ENCODE measurements at places on chromosomes 16 and 17. TPM values are rescaled to one million over a fixed set of nuclear protein-coding genes. Genes with fewer than 3 reads are reported as not detected.

Gene SEZ6L2
- total RNA-seq, result 0.07 TPM

- DNase-seq, result no peak
Measured at GRCh38 chr17:76635659-76636360, 7.7 kb downstream of the ST6GALNAC1 start.

DNA sequence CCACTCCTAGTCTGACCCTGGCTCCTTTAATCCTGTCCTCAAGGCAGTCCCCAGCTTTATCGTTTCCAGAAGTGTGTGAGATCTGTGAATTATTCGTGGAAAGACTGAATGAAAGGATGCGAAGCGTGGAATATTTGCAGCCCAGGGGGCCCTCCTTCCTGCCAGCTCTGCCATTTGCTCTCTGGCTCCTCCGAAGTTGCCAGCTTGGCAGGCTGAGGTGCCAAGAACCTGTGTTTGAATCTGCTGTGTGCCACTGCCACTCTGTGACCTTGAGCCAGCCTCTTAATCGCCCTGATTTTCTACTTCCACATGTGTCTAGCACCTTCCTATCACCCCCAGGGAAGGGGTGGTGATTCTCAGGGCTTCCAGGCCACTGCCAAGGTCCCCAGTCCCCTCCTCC is 10.8 kb downstream of the TBKBP1 start:
- DNase-seq, result no peak

Gene HCRT
- not detected for total RNA-seq

Gene CX3CL1
- total RNA-seq, result not detected

- peak; percentile 7 for DNase-seq
Measured at GRCh38 chr17:63490329-63490728, 13.5 kb downstream of the ACE start.

DNA sequence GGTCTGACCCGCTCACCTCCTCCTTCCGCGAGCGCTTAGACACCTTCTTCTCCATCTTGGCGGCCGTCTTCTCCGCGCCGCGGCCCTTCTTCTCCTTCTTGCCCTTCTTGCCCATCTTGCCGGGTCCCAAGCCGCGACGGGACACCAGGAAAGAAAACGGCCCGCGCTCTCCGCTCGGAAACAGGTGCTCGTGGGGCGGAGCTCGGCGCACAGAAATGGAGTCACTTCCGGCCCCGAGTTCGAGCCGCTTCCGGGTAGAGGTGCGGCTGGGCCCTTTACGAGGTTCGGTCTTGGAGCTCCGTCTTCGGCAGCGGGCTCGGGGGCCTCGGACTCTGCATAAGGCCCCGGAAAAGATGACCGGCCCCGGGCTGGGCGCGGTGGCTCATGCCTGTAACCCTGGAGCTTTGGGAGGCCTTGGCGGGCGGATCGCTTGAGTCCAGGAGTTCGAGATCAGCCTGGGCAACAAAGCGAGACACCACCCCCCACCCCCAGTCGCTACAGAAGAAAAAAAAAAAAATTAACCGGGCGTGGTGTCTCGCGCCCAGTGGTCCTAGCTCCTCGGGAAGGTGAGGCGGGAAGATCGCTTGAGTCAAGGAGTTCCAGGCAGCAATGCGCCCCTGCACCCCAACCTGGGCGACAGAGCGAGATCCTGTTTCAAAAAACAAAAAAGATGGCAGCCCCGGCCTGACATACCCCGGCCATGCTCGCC is at the start of gene KLHDC4:
KLHDC4 (minus strand) TSS at position 211 of the 709 bp plus-strand sequence; CDS start at position 115, 96 bp downstream.
- peak; percentile 87 for DNase-seq

DNA sequence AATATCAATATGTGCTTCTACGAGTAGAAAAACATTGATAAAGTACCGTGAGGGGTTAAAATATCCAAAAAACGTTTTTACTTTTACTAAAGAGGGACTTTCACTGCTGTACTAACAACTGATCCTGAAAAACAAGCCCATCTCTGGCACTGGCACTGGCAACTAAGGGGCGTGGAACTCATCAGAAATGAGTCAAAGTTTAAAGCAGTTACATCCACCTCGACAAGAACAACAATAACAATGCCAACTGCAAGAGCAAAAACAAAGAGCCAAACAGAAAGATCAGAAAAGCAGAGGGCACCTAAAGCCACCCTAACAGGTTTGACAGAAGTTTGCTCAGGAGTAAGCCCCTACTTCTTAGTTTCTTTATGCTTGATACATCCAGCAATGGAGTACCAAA is 13.1 kb downstream of the MBTPS1 start:
- no peak for DNase-seq

Gene KRT17
- not detected for total RNA-seq

- DNase-seq, result no peak
Measured at GRCh38 chr16:49411121-49411970, 37.7 kb downstream of the C16orf78 start.

Gene ABCC1
- 64.8 TPM for total RNA-seq

DNA sequence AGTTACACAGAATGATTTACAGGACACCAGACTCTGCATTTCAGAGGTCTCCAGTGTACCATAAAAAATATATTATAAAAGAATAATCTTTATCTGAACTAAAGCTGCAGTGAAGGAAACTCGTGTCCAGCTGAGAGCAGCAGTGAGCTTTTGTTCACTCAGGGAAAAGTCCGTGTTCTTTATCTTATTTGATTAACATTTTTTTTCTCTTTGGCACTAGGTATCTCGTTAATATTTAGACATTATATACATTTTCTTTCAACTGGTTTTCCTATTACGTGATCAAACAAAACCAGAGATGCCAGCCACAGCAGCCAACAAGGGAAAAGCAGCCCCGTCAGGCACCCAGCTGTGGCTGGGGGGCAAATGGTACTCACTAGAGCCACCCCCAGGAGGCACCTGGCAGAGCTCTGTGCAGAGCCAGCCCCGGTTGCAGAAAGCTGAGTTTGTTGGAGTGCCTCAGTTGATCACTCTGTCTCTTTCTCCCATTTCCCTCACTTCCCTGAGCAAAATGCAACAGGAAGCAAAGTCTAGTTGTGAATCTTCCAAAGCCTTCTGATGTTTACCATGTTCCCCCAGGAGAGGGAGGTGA is 1.1 kb upstream of the HS3ST4 start:
- no peak for DNase-seq

GRCh38 chr16:1825864-1826690 is 548 bp downstream of the HAGH start:
- no peak for DNase-seq

Gene KRTAP9-4
- not detected for total RNA-seq

DNA sequence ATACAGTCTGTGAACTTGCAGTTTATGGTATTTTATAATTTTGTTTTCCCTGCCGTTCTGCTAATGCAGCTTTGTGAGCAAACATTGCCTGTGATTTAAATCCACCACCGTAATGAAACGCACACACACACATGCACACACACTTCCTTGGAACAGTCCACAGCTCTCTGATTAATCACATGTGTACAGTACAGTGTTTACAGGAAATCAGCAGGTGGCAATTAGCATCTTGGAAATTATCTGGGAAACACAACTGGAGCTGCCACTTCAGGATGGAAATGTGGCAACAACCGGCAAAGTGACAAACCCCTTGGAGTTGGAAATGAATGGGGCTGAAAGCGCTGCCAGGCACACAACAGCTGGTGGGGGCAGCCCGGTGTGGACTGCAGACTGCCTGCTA is 12.9 kb upstream of the ZKSCAN2 start:
- no peak for DNase-seq

DNA sequence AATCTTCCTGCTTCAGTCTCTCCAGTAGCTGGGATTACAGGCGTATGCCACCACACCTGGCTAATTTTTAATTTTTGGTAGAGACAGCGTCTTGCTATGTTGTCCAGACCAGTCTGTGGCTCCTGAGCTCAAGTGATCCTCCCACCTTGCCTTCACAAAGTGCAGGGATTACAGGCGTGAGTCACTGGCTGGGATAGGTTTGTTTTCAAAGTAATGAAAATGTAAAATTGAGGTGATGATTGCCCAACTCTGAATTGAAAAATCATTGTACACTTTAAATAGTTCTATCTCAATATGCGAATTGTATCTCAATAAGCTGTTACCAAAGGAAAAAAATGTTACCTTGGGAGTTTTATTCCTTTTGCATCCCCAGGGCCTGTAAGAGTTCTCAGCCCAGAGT is 1.2 kb upstream of the AMFR start:
- no peak for DNase-seq

DNA sequence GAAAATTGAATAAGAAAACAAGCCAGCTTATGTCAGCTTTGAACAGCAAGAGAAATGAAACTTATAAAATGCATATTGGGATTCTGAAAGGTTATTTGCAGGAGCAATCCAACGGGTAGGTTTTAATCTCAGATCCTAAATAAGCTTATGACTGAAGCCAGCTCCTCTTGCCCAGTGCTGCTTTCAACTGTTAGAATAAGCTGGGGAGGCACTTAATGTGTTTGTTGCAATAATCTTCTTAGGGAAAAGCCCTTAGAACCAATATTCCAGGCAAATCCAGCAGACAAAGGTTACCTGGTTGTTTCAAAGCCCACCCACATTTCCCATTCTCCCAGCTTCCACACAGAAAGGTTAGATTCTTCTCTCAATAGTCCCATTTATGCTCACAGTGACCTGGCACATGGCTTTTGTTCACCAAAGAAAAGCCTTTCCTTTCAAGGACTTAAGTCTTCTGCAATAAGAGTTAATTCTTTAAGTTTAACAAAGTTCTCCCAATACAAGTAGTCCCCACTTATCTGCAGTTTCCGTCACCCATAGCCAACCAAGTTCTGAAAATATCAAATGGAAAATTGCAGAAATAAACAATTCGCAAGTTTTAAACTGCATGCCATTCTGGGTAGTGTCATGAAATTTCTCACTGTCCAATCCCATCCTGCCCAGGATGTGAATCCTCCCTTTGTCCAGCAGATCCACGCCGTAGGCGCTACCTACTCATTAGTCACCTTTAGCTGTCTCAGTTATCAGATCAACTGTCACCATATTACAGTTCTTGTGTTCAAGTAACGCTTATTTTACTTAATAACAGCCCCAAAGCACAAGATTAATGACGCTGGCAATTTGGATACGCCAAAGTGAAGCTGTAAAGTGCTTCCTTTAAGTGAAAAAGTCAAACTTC is 5.9 kb downstream of the TEX2 start:
- DNase-seq, result no peak

Gene SLC6A2
- not detected for total RNA-seq

GRCh38 chr16:27225536-27226360 is 22.4 kb downstream of the KDM8 start:
- DNase-seq, result no peak

Gene ADAMTS18
- total RNA-seq, result not detected

- DNase-seq, result no peak
Measured at GRCh38 chr17:59002126-59002525, 104.6 kb downstream of the TRIM37 start.

DNA sequence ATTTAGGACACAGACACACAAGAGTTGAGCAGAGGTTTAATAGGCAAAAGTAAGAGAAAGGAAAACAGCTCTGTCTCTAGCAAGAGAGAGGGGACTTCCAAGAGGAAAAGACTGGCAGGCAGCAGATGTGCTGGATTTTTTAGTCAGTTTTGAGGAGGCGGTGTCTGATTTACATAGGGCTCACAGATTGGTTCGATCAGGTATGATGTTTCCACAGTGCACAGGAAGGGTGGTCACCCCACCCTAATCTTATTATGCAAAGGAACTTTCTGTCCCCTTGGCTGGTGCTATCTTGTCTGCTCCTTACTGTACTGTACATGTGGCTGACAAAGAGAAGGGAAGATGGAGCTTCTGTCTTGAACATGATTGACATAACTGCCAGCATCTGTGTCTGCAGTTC is 25.3 kb downstream of the BFAR start:
- DNase-seq, result no peak

- no peak for DNase-seq
Measured at GRCh38 chr17:7440834-7441195, 1.5 kb downstream of the FGF11 start.

DNA sequence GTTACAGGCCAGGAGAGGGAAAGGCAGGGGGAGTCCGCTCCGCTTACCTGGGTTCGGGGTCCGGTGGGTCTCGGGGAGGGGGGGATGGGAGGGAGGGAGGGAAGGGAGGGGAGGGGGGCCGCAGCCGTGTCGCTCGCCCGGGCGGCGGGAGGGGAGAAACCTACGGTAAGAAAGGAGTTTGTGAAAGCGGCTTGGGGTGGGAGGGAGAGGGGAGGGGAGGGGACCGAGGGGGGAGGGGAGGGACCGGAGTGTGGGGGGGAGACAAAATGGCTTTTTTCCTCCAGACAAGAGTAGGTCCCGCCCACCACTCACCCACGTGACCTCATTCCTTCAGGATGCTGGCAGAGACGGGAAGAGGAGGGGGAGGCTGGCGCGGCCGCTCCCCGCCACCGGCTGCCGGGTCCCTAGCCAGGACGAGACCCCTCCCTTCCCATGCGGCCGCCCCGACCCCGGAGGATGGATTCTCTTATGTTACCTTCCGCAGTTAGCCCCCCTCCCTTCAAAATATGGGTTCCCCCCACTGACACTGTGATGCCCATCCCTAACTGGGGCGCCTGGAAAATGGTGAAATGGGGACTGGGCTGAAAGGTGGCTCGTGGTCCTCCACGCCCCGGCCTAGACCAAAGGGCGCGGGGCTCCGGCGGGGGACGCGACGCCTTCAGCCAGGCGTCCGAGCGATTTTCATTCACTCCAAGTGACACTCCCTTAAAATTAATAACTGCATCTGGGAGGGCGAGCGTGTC is at the start of gene PCGF2:
PCGF2 (minus strand) TSS at position 188 of the 743 bp plus-strand sequence. CDS start 7,934 bp downstream, outside the sequence.
- DNase-seq, result no peak

Gene SLC5A10
- total RNA-seq, result not detected

Gene ALOXE3
- total RNA-seq, result not detected

- no peak for DNase-seq
Measured at GRCh38 chr16:1146409-1146808, 6.5 kb upstream of the CACNA1H start.

Gene CACNB1
- total RNA-seq, result 12.3 TPM

Gene CCDC200
- total RNA-seq, result 0.33 TPM

Measured in CD8-positive, alpha-beta memory T cell (primary cell).